ENCODE measurements at places on chromosomes 11 and 22. TPM values are rescaled to one million over a fixed set of nuclear protein-coding genes. Genes with fewer than 3 reads are reported as not detected.

DNA sequence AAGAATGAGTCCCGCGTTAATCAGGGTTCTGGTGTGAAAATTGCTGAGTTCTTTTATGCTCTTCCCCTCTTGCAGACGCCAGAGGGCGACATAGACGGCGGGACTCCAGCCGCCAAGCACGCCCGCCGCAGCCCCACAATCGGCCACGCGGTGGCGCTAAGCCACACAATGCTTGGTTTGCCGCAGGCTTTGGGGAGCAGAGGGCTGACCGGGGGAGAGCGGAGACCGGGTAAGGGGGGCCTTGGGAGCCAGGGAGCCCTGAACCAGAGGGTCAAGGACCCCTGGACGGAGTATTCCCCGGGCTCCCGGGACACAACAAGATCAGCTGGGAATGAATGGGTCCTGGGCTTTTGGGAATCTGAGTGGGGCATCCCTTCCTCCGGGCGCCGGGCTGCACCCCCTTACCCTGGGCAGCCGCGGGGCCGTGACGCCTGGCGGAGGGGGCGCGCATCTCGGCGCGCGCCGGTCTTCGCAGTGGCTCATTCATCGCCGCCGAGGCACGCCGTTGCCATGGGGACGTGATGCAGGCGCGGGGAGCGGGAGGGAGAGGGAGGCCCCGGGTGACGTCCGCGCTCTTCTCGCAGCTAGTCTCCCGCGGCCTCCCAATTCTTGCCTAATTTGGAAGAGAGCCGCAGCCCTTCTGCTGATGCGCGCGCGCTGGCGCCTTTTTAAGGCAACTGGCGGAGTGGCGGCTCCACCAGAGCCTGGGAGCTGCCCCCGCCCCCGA, 12.2 kb upstream of the NPAS4 start:
- H3K4me3 ChIP-seq = peak overlapping the region; percentile 88
- H3K27me3 ChIP-seq = peaks cover 30% of the 10 kb centered on the region
- peak overlapping the region; percentile 94 for H3K27ac ChIP-seq
- peak; percentile 100 for DNase-seq
- no peaks in the 10 kb centered on the region for H3K36me3 ChIP-seq

DNA sequence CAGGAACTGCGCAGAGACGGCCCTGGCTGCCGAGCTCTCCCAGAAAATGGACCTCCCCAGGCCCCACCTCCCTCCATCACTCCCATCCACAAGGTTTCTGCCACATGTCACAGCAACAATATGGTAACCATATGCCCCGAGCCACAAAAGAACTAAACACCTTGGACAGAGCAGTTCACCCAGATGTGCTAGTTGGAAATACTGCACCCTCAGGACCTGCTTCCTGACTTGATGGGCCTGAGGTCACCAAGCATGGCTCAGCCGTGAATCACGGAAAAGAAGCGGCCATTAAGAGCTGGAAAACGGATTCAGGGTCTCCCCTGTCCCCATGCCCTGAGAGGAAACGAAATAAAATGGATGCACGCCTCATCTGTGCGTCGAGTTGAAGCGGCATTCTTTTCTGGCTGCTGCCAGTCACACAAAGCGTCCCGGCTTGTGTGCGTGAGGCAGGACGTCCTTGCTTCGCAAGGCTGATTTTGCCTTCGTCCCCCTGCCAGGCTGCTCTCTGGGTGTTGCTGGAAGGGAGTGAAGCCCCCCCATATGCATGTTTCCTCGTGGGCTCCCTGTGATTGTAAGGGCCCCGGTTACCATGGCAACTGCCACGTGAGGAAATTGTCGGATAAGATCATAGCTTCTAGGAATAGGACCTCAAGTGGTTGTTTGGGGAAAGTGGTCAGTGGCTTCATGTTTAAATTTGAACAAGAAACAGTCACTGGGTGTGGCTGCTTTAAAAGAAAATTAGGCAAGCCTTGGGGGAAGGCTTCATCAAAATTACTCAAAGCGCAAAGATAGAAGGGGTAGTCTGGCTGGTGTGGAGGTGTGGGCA, 51.7 kb downstream of the FLI1 start:
- H3K27me3 ChIP-seq = peaks cover 7% of the 10 kb centered on the region
- no peaks in the 10 kb centered on the region for H3K36me3 ChIP-seq
- DNase-seq = no peak
- peak overlapping the region; percentile 32 for H3K27ac ChIP-seq

Gene HBG1
- not detected for total RNA-seq

- H3K4me3 ChIP-seq = no peak overlapping the region
- H3K4me1 ChIP-seq = peaks cover 4% of the 10 kb centered on the region
- H3K27me3 ChIP-seq = no peaks in the 10 kb centered on the region
These were observed 21.1 kb downstream of the MRGPRD start for GRCh38 chr11:68959465-68960293.

Gene APLNR
- total RNA-seq = 3.9 TPM

- peaks cover 7% of the 10 kb centered on the region for H3K4me1 ChIP-seq
- DNase-seq = no peak
- H3K27ac ChIP-seq = no peak overlapping the region
- H3K4me3 ChIP-seq = peak overlapping the region; percentile 45
- no peaks in the 10 kb centered on the region for H3K27me3 ChIP-seq
These were observed 4.8 kb upstream of the CHKB start for GRCh38 chr22:50587407-50587806.

DNA sequence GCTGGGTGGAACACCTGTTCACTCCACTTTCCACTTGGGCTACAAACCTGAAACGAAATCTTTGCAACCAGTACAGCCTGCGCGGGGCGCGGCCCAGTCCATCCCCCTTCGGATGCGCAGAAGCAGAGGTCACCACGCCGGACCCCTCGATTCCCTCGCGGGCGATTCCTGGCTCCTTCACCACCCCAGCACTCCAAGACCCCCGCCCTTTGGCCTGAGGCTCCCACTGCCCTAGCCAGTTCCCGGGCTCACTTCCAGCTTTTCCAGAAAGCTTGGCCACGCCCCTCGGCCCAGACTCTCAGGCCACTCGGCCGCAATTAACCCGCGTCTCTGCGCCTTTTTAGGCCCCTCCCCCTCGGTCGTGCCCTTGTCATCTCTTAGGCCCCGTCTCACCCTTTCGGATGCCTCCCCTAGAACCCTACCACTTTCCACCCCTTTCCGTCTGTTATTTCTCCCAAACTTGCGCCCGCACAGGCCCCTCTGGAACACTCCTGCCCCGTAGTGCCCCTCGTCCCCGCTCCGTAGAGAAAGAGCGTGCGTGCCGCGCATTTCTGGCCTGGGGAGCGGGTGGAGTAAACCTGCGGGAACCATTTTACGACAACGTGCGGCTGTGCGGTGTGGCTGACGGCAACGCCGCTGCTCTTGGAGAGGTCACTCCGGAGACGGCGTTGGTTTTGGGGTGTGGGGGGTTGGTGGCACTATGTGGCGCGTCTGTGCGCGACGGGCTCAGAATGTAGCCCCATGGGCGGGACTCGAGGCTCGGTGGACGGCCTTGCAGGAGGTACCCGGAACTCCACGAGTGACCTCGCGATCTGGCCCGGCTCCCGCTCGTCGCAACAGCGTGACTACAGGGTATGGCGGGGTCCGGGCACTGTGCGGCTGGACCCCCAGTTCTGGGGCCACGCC, at the start of gene DLAT:
Gene DLAT (plus strand): TSS at position 636 of the 906 bp plus-strand sequence. CDS start 65 bp downstream, at position 701.
- peak within 1 kb of the TSS; percentile 98 for H3K4me3 ChIP-seq
- peak; percentile 95 for DNase-seq
- peaks cover 21% of the 10 kb centered on the region for H3K36me3 ChIP-seq
- H3K27me3 ChIP-seq = no peaks in the 10 kb centered on the region
- H3K27ac ChIP-seq = peak within 1 kb of the TSS; percentile 99

Gene ST3GAL4
- total RNA-seq = 22.4 TPM

GRCh38 chr22:39392341-39392948, 7.1 kb upstream of the TAB1 start:
- no peaks in the 10 kb centered on the region for H3K4me1 ChIP-seq
- H3K27me3 ChIP-seq = peaks cover 24% of the 10 kb centered on the region
- no peak overlapping the region for H3K27ac ChIP-seq

GRCh38 chr11:7691759-7692350, 14.4 kb downstream of the OVCH2 start:
- no peak overlapping the region for H3K4me3 ChIP-seq
- H3K27me3 ChIP-seq = peaks cover 8% of the 10 kb centered on the region
- no peak for DNase-seq
- no peaks in the 10 kb centered on the region for H3K36me3 ChIP-seq
- H3K4me1 ChIP-seq = peaks cover 15% of the 10 kb centered on the region

DNA sequence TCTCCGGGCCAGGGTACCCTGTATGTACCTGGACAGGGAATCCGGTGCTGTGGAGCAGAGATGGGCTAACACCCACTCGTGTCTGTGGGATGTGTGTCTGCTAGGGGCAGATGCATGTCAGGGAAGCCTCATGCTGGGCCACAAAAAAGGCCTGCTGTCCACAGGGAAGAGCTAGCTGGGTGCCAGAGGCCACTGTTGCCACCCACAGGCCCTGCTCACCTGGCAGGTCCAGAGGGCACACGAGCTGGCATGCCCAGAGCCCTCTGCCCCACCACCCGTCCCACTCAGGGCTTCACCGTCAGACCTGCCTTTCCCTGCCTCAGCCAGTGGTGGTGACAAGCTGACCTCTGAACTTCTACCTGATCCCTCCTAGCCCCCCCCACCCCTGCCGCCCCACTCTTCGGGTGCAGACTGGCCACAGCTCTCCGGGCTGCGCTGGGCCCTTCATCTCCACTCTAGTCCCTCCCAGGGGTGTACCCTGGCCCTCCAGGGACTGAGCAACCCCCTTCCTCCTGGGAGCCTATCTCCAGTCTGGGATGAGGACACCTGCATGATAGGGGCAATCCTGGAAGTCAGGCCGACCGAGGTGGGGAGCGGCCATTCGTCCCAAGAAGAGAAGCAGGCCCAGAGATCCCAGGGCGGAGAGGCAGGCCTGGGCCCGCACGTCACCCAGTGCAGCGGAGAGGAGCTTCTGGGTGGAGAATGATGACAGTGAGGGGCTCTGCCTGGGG, 1.4 kb downstream of the SLC25A22 start:
- peaks cover 15% of the 10 kb centered on the region for H3K4me1 ChIP-seq
- no peaks in the 10 kb centered on the region for H3K36me3 ChIP-seq
- H3K27ac ChIP-seq = no peak overlapping the region
- no peaks in the 10 kb centered on the region for H3K27me3 ChIP-seq
- H3K4me3 ChIP-seq = peak overlapping the region; percentile 98

DNA sequence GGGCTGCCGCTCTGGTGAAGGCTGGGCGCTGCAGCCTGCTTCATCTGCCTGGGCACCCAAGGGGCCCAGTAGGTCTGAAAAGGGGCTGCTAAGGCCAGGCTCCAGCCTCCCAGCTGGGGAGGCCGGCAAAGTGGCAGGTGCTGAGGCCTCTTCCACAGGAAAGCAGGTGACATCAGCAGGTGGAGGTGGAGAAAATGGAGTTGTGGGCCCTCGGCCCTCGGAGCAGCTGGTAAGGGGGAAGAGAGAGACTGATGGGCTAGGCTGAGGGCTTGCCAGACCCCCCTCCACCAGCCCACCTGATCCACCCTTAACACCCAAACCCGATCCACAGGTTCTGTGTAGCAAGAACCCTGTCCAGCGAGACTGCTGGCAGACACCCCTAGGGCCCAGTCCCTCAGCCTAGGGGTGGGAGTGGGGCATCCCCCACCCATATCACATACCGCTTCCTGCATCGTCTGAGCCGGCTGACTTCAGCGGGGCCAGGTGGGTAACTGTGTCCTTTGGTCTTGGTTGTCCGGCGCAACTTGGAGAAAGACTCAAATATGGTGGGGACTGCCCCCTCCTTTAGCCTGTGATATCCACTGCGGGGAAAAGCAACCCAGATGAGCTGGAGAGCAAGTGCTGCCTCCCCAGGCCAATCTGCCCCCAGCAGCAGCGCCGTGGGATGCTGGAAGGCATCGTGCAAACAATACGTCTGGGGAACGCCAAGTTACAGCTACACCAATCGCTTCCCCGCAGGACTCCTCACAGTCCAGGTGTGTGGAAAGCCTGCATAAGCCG, 1.5 kb downstream of the THAP7 start:
- H3K27me3 ChIP-seq = peaks cover 5% of the 10 kb centered on the region
- no peak for DNase-seq
- no peaks in the 10 kb centered on the region for H3K36me3 ChIP-seq
- H3K4me1 ChIP-seq = peaks cover 26% of the 10 kb centered on the region

DNA sequence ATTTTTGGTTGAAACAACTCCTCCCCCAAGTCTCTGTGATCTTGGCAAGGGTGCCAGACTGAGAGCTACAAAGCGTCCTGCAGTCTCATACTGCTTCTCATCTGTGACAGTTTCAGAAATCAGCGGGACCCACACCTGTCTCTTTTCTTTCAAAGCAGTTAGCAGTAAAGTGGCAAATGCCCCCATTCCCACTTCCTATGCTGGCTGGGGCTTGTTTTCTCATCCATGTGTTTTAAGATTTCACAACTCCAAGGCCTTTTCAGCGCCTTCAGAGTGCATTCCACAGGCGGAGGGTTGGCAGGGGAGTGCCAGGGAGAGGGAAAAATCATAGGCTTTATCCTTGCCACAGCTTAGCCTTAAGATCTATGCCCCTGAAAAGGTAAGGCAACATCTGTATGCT, 493.5 kb downstream of the OPCML start:
- H3K4me3 ChIP-seq = no peak overlapping the region
- peaks cover 10% of the 10 kb centered on the region for H3K27me3 ChIP-seq
- H3K36me3 ChIP-seq = no peaks in the 10 kb centered on the region

GRCh38 chr11:75949023-75949672, 134.1 kb downstream of the UVRAG start:
- no peak overlapping the region for H3K4me3 ChIP-seq
- H3K4me1 ChIP-seq = no peaks in the 10 kb centered on the region
- no peaks in the 10 kb centered on the region for H3K36me3 ChIP-seq
- H3K27ac ChIP-seq = no peak overlapping the region

DNA sequence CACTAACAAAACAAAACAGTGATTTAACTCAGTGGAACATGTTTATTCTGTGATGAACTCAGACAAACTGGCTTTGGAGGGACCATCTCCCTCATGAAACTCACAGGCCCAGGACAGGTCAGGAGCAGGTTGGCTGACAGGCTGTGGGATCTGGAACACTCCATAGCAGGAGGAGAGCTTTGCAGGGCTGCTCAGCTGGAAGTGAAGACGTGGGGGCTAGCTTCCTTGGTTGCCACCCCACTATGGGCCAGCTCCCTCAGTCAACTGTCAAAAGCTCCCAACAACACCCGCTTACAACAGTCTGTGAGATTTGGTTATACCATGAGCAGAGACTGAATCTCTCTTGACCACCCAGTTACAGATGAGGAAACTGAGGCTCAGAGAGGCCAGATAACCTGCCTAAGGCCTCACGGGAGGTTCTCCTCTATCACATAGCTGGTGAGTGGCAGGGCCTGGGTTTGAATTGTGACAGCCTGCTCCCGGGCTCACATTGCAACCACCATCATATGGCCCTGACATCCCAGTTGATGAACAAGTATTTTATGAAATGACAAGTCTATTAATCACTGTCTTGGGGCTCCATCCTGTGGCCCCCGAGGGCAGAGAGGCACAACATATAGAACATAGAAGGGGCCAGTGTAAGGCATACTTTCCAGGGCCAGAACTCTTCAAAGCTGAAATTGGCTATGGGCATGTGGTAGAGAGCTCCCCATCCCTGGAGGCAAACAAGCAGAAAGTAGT, 473.4 kb downstream of the MN1 start:
- H3K27ac ChIP-seq = no peak overlapping the region
- no peaks in the 10 kb centered on the region for H3K27me3 ChIP-seq
- peaks cover 27% of the 10 kb centered on the region for H3K4me1 ChIP-seq

- H3K36me3 ChIP-seq = no peaks in the 10 kb centered on the region
- peaks cover 53% of the 10 kb centered on the region for H3K27me3 ChIP-seq
- H3K4me3 ChIP-seq = no peak overlapping the region
- H3K27ac ChIP-seq = no peak overlapping the region
- no peak for DNase-seq
These were observed 333 bp upstream of the CD3E start for GRCh38 chr11:118304227-118304567.

GRCh38 chr11:125451400-125452124, 44.5 kb downstream of the FEZ1 start:
- H3K36me3 ChIP-seq = peaks cover 10% of the 10 kb centered on the region
- peak; percentile 69 for DNase-seq
- H3K27me3 ChIP-seq = no peaks in the 10 kb centered on the region
- H3K4me3 ChIP-seq = no peak overlapping the region
- H3K4me1 ChIP-seq = peaks cover 48% of the 10 kb centered on the region

Gene MB
- not detected for total RNA-seq
